ENCODE measurements at places on chromosomes 11 and 22.

DNA sequence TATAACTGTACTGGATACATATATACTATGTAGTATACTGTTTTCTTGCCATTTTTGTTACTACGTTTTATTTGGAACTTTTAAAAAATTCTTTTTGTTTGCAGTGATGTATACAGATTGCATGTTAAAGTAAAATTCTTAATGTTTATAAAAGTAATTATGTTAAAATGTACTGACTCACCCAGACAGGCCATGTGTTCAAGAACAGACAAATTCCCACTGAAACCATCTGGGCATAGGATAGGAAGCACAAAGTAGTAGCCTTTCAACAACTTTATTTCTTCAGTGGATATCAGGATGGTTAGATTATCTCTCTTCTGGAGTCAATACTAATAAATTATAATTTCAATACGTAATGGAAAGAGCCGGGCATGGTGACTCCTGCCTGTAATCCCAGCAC is 19.8 kb downstream of the PRMT3 start:
- DNase-seq: no peak

- no peak for DNase-seq
Observed at GRCh38 chr11:114033066-114033465, 26.4 kb upstream of the ZBTB16 start.

GRCh38 chr22:46309526-46310085 is 12.9 kb downstream of the GTSE1 start:
- peak; percentile 64 for DNase-seq

DNA sequence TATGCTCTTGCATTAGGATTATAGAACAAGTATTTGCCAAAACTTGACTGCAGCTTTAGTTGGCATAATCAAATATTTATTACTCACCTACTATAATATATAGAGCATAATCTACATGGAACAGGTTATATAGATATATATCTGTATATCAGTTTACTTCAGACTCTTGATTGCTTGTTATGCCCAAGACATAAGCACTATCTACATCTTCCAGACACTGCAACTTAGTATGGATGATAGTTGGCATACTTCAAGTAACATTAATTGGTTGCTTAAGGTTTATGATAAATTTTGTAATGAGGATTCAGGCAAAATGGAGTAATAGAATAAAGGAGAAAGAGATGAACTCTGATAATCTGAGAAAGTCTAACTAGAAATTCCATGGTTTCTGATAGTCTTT is 1.0 kb downstream of the CCDC15 start:
- no peak for DNase-seq

- DNase-seq: no peak
Observed at GRCh38 chr11:119974467-119974866, 163.4 kb downstream of the TRIM29 start.

GRCh38 chr11:8004008-8004407 is 16.9 kb downstream of the EIF3F start:
- DNase-seq: no peak

- DNase-seq: no peak
Observed at GRCh38 chr11:120054753-120055045, 83.2 kb downstream of the TRIM29 start.

- DNase-seq: no peak
Observed at GRCh38 chr11:93490996-93491618, 52.1 kb downstream of the SMCO4 start.

DNA sequence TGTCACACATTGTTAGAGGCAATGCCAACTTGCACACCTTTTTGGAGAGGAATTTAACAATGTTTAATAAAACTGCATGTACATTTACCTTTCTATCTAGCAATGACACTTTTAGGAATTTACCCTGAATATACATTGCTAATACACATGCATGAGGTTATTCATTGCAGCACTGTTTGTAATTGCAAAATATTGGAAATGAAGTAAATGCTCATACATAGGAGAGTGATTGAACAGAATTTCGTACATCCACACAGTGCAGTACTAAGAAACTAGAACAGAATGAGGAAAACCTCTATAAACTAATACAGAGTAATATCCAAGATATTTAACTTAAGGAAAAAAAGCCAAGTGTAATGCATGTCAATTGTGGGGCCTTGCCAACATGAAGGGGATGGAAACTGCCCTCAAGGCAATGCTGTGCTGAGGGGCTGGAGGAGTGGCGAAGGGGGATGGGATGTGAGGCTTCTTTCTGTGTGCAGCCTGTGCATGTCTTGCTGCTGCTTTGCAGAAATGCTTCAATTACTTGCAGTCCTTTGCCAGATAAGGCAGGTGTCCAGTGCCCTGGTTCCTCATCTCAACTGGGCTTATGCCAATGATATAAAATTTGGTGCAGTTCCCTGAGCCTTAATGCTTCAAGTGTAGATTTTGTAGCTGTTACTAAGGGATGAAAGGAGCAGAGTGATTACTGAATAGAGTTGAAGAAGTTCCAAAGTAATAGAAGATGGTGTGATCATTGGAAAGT is 96.1 kb downstream of the GRIA4 start:
- DNase-seq: no peak

GRCh38 chr11:1936072-1936780 is 10.9 kb upstream of the MRPL23 start:
- peak; percentile 68 for DNase-seq

DNA sequence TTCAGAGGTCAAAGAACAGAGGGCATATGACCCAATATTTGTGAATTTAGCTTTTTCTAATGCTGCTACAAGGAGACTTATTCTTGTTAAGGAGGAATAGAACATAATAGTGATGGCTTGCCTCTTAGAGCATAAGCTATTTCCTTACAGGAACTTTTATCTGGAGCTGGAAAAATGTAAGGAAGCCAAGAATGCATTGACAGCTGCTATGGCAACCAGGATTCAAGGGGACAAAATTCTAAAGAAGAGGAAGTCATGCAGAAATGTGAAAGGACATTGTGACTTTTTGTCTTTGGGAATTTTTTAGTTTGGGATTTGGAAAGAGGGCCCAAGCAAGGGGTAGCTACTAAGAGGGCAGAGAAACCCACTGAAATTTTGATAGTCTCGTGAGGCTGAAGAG is 51.1 kb downstream of the EHF start:
- no peak for DNase-seq

GRCh38 chr11:95505927-95506426 is 275.0 kb upstream of the SESN3 start:
- peak; percentile 60 for DNase-seq

DNA sequence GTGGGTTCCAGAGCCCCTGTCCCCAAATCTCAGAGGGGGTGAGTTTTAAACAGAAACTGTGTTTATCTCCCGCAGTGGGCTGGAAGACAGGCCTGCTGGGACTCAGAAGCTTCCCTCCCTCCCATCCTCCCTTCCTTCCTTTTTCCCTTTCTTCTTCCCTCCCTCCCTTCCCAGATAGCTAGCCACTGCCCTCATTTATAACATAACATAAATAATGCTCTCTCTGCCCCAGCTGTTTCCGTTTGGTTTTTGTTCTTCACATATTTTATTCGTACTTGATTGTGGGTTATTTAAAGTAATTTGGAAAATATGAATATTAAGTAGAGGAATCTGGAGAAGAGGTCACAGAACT is 140.9 kb downstream of the TEAD1 start:
- DNase-seq: no peak

DNA sequence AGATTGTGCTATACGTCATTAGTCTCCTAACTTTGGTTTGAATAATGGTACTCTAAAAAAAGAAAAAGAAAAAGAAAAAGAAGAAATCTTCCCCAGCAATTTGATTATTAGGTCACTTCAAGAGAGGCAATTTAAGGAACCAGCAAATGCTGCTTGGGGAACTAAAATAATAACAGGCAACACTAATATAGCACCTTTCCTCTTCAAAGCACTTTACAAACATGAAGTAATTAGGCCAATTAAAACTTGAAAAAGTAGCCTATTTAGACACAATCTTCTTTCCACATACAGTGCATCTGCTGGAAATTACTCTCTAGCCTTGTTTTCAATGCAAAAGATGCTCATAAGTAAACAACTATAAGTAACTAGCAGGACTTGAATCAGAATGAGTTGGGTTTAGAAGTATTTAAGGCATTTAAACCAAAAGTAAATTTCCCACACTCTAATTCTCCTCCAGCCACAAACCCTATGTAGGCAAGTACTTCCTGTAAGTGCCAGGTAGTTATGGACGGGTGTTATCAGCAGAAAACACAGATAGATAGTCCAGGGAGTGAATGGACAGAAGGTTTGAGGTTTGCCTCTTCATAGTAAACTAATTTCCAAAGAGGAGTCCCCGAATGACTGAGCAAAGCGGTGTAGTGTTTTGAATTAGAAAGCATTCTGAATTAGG is 44.5 kb downstream of the LRRC4C start:
- no peak for DNase-seq

GRCh38 chr11:1217151-1217550 is 5.7 kb upstream of the MUC5B start:
- DNase-seq: peak; percentile 36

DNA sequence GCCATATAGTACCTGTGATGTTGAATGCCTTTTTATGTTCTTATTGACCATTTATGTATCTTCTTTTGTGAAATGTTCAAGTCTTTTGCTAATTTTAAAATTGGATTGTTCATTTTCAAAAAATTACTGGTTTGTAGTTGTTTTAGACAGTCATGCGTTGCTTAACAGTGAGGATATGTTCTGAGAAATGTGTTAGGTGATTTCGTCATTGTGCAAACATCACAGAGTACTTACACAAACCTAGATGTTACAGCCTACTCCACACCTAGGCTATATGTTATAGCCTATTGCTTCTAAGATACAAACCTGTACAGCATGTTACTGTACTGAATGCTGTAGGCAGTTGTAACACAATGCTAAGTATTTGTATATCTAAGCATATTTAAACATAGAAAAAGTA is 32.5 kb downstream of the PDE3B start:
- DNase-seq: no peak

- DNase-seq: peak; percentile 53
Observed at GRCh38 chr11:2318123-2318522, 16.3 kb downstream of the TSPAN32 start.

GRCh38 chr11:64297699-64298358 is 2.3 kb upstream of the CATSPERZ start:
- DNase-seq: peak; percentile 82

DNA sequence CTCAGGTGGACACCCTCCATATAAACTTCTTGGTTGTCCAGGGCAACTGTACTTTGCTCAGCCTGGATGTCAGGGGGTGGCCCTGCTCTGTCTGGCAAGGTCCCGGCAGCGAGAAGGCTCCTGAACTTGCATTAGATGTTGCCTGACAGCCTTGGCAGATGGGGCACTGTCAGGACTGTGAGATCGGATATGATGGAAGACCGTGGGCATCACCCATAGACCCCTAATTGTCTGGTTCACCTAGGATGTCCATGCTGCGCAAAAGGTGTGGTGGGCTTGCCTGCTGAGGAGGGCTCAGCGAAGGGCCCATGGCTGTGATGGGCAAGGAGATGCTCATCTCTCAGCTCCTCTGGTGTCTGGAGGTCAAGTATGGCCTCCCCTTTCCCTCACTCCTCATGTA is 62.7 kb downstream of the MYO18B start:
- no peak for DNase-seq

- DNase-seq: no peak
Observed at GRCh38 chr22:46875089-46875488, 112.6 kb downstream of the TBC1D22A start.

Data from osteoblast (primary cell).